ENCODE measurements at places on chromosomes 1 and 21.

GRCh38 chr1:160093624-160094290 lies 4.7 kb downstream of the IGSF8 start:
- DNase-seq: no peak

DNA sequence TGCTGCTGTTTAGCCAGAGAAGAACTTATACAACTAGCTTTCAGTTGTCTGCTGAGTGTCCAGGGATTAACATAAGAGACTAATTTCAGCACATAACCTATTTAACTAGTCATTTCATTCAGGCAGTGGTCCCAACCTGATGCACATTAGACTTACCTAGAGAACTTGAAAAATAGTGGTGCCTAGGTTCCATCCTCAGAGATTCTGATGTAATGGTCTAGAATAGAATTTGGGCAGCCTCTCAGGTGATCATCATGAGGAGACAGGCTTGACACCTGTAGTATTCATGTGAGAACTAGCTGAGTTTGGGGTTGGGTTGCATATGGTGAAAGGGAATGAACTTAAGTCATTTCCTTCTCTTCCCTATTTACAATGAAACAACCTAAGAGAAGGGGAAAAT lies 24.8 kb downstream of the CNST start:
- DNase-seq: no peak

- DNase-seq: no peak
Observed at GRCh38 chr1:172754609-172755008, 95.7 kb downstream of the FASLG start.

GRCh38 chr1:178898401-178898800 lies 27.5 kb upstream of the ANGPTL1 start:
- no peak for DNase-seq

DNA sequence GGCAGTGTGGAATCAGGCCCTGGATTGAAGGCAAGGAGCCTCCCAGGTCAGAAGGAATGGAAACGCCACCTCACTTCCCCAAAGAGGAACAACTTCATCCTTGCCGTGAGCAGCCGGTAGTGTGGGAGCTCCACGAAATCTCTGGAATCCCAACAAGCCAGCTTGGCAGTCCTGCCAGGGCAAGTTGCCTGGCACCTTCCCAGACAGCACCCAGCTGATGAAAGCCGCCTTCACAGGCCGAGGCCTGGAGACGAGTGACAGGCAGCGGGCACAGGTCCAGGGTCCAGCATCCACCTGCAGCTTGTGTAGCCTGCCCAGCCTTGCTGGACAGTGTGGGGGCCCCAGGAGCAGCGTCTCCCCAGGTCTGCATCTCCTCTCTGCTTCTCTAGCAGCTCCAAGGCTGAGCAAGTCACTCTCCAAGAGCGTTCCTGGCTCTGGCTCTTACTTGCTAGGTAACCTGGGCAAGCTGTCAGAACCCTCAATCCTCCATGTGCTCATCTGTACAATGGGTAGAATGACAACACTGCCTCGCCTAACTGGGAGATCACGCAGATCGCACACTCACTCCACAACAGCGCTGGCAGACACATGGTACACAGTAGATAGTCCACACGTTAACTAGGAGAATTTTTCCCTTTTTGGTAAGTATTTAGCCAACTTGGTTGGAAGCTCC lies 43.0 kb downstream of the ACOT7 start:
- DNase-seq: no peak

GRCh38 chr1:156406251-156406650 lies 37.2 kb downstream of the RHBG start:
- DNase-seq: no peak

GRCh38 chr1:110243146-110243545 lies 33.0 kb downstream of the KCNC4 start:
- DNase-seq: no peak

- DNase-seq: no peak
Observed at GRCh38 chr1:29240400-29240837, 4.1 kb downstream of the PTPRU start.

DNA sequence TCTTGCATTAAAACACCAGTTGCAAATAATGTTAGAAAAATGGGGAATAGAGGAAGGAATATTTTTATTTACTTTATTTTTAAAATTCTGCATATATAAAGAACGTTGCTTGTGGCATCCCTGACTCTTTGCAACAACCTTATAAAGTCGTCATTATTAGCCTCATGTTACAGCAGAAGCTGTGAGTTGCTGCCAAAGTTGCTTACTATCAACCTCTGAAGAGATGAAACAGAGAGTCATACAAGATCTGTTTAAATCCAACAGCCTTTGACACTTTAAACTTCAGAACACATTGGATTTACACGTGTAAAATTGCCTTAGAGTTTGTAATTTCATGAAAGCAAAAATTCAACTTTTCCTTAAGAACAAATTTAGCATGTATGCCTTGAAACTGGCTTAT lies 221.9 kb downstream of the MRPL39 start:
- no peak for DNase-seq

Data from CD4-positive, alpha-beta T cell treated with Interleukin-1 beta for 1 hour (primary cell).